Stimulated activated naive CD8-positive, alpha-beta T cell treated with anti-CD3 and anti-CD28 coated beads, Interleukin-15, amount 100 ng/mL, for 72 hours (primary cell): ENCODE measurements at places on chromosomes 5 and 9.

- DNase-seq, result no peak
Observed at GRCh38 chr5:146890066-146890465, 11.5 kb upstream of the PPP2R2B start.

GRCh38 chr5:179190851-179191505 lies 130.8 kb downstream of the ZNF354C start:
- no peak for DNase-seq

DNA sequence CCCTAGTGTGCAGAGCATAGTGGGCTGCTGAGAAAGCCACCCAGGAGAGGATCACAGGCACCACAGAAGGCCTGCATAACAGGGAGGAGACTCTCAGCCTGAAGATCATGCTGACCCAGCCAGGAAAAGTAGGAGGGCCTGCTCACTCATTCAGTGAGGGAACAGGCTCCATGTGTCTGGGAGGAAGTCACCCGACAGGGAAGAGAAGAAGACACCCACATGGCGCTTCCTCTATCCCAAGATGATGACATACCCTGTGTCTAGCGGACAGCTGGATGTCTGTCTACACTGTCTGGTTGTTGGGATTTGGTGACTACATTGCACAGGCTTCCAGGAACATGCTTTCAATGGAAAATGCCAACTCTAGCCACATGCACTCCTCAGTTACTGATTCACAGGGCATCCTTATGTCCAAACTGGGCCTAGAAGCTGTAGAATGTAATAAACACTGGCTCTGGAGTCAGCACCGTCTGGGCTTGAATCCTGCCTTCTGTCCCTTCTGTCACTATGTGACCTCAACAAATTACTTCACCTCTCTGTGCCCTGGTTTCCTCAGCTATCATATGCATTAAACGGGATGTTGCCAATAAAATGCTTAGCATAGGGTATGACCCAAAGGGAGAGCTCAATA lies 47.6 kb downstream of the KLHL3 start:
- DNase-seq, result no peak

- DNase-seq, result no peak
Observed at GRCh38 chr9:32877103-32877502, 93.8 kb downstream of the TMEM215 start.

DNA sequence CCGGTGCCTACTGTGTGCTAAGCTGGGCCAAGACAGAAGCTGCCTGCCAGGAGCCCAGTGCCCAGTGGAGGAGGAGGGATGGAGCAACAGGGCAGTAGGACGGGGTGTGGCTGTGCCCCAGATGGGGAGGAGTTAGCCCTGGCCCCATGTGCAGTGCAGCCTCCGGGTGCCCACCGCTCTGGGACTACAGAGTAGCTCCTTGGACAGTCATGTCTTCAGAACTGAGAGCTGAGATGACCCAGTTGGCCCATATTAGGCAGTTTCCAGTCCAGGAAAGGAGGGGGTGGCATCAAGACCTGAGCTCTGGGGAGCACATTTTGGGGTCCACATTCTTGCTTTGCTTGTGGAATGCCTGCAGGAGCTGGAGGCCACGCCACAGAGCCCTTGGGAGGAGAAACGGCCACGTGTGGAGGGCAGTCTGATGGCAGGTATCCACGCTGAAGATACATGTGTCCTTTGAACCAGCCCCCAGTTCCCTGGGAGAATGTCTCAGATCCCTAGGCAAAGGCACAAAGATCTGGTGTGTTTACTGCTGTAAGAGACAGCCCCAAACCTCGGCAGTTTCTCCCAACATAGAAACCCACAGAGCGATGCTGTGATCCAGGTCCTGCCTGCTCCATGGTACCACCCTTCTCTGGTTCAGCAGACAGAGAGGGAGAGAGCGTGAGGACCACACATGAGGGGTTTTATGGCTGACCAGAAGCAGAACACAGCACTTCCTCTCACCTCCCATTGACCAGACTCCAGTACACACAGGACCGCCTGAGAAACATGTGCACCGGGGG lies 46.8 kb upstream of the FCN1 start:
- DNase-seq, result no peak

- no peak for DNase-seq
Observed at GRCh38 chr5:71693828-71694427, 25.1 kb upstream of the CARTPT start.

- no peak for DNase-seq
Observed at GRCh38 chr9:108167136-108167900, 677.7 kb upstream of the KLF4 start.

- no peak for DNase-seq
Observed at GRCh38 chr5:80668016-80668969, 13.5 kb upstream of the DHFR start.

GRCh38 chr9:27351438-27351837 lies 54.5 kb upstream of the EQTN start:
- DNase-seq, result no peak

DNA sequence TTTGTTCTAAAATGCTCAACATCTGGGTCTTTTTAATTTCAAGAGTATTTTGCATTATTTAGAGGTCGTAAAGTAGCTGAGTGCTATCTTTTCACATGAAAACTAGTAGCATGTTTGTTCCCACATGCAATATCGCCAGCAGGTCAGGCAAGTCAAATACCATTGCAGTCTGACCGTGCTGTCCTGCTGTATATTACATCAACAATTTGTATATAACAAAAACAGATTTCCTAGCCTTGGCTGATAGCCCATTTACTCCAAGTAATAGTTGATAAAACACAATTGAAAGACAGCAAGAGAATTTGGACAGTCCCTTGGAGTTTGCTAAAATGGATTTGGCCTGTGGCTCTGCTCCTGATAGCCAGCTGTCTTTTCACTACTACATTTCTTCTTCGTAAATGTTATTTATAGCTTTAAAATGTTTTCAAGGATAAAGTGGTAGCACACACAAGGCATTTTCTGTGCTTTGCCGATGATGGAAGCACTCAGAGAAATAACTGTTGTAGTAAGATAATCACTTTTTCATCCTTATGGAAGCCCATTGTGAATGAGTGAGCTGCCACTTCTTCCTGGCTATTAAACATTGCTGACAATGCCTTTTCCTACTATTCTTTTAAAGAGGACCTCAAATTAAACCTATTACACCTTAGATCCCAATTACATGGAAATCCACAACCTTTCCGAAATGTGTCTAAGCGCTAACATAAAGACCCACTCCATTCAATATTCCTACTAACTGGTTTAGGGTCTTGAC lies 992.1 kb downstream of the MAT2B start:
- DNase-seq, result no peak

DNA sequence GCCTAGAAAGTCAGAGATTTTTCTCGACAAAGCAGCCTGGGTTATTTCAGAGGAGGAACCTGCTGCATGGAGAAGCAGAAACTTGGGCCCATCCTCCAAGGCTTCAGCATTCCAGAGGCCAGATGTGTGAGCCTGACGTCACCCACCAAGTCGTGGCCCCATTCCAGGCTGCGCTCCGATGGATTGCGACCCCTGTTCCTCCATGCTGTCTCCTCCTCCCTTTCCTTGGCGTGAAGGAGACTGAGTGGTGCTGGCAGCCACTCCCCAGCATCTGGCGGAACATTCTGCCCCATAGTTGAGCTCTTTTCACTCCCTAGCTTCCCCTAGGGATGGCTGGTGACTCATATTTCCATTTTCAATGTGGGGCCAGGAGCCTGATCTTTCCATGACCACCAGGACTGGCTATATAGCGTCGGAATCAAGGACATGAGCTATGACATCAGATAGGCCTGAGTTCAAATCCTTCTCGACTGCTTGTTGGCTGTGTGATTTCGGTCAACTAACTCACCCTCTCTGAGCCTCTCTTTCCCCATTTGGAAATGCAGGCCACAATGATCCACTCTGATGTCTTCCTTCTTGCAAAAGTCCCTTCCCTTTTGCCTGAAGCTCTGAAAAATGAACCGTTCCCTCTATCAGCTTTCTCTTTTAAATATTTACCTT lies 24.5 kb upstream of the DUSP1 start:
- DNase-seq, result no peak

DNA sequence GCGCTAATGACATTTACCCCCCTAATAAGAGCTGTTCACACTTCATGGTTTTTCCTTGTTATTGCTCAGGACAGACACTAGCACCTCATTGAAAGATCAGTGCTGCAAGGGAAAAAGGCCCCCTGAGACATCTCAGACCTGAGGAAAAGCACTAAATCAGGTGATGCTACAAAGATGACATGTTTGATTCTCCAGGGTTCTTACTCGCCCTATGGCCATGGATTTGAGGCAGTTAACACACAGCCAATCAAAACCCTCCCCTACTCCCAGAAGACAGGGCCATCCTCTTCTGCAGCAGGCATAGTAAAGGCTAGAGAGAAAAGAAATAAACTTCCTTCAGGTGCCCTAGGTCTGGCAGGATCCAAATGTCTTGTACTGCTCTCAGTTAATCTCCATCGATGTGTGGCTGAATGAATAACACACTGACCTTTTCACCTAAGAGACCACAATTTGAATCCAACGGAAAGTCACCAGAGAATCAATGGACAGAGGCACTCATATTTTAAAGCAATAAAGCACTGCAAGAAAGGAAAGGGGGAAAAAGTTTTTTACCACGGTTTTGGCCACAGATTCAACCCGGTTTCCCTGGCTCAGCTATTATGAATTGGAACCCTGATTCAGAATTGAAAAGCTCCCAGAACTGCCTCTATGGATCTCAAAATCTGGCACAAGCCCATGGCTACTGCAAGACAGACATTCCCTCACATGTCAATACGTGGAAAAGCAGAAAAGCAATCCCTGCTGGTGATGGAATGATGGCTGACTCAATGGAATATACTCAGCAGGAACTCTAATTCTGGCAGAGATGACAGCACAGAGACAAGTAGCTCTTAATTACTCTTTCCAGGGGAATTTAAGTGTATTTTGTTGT lies 329.5 kb downstream of the BNC2 start:
- DNase-seq, result no peak

GRCh38 chr5:88792144-88792840 lies 90.7 kb downstream of the MEF2C start:
- no peak for DNase-seq

DNA sequence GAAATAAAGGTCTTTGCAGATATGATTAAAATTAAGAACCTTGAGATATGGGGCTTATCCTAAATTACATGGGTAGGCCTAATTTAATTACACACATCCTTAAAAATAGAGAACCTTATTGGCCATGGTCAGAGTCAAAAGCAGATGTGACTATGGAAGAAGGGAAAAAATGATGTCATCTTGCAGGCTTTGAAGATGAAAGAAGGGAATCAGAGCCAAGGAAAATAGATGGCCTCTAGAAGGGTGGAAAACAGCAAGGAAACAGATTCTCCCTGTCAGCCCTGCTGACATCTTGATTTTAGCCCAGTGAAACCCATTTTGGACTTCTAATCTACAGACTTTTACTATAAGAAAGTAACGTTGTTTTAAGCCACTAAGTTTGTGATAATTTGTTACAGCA lies 37.6 kb upstream of the KCNN2 start:
- no peak for DNase-seq

DNA sequence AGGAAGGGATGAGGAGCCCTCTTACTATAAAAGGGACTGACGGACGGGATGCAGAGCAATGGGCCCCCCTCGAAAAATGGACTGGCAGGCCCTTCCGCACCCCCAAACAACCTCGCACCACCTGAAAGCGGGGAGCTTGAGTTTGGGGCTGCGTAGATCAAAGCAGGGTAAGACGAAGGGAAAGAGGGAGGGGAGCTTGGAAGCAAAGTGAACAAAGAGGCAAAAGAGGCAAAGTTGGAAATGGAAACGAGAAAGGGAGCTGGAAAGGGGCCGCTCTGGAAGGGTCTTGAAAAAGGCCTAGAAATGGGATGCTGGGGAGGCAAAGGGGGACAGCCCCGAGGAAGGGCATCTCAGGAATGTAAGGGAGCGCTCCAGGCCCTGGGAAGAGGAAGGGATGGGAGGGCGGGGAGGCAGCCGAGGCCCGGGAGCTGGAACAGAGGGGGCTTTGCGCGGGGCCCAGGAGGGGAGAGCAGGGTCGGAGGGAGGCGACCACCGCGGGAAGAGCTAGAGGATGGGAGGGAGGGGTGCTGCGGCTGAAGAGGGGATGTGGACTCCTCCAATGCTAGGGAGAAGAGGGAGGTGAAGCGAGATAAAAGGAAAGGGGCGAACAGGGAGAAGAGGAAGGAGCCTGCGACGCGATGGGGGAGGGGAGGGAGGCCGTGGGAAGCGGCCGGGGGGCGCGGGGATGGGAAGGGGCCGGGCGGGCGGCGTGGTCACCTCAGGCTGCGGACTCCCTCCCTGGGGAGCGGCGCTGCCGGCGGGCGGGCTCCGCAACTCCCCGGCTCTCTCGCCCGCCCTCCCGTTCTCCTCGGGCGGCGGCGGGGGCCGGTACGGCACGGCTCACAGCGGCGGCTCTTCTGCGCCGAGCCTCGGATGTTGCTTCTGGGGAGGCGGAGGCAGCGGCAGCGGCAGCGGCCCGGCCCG lies 577 bp downstream of the RNF145 start:
- peak; percentile 26 for DNase-seq

GRCh38 chr5:10384483-10384882 lies 31.0 kb downstream of the MARCHF6 start:
- no peak for DNase-seq

DNA sequence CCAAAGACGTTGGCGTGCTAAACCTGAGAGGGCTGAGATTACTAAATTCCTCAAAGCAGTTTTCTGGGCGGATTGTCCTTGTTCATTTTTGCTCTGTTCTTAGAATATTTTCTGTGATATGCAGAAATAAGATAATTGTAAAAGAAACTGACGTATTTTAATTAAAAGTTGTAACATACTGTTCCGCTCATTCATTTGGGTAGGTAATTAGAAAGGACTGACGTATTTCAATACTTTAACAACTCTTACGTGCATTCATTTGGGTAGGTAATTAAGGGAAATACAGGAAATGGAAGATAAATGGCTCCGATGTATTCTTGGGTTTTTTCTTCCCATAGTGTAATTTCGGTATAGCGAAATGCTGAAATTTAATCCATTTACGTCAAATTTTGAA lies 1.1 kb downstream of the OSTF1 start:
- no peak for DNase-seq

GRCh38 chr5:106408570-106408969 lies 1262.2 kb downstream of the EFNA5 start:
- no peak for DNase-seq

GRCh38 chr9:105690742-105691141 lies 3.6 kb upstream of the TMEM38B start:
- DNase-seq, result no peak

GRCh38 chr9:3014178-3014577 lies 170.3 kb upstream of the PUM3 start:
- DNase-seq, result no peak

- DNase-seq, result no peak
Observed at GRCh38 chr5:179289756-179290385, 55.4 kb downstream of the ADAMTS2 start.

DNA sequence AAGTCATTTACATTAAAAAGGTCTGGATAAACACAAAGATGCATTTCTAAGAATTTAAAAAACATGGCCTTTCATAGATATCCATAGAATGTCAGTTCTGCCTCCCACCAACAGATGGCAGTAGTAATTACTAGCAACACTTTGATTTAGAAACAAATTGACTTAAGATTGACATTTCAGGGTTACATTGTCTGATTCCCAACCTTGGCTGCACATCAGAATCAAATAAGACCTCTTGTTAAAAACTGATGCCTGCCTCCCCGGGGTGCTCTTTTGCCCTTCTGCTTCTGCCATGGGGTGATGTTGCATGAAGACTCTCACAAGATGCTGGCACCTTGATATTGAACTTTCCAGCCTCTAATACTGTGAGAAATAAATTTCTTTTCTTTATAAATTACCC lies 146.2 kb upstream of the GPR151 start:
- DNase-seq, result no peak

- no peak for DNase-seq
Observed at GRCh38 chr9:76419782-76420380, 25.7 kb upstream of the RFK start.

- no peak for DNase-seq
Observed at GRCh38 chr9:33161589-33162132, 5.5 kb downstream of the B4GALT1 start.

- no peak for DNase-seq
Observed at GRCh38 chr9:136147038-136147889, 28.6 kb upstream of the TMEM250 start.
